ENCODE measurements at places on chromosomes 16 and 17.
A peak's percentile ranks its signal among the peaks of the same experiment; 100 is the strongest.

DNA sequence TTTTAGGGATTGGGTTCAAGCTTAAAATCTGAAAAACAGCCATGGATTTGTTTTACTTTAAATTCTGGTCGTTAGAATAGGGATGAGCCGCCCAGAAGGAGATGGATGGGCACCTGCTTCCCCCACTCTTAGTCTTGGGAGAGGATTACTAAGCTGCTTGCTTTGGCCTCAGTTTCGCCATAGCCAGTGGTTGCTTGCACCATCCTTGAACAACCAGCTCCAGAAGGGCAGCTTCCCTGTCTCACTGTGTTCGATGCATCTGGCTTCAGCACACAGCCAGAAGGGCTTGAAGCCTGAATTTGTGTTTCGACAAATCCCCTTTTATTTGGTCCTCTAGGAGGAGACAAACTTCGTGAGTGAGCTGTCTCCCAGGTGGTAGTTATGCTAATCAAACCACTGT, 7.1 kb downstream of the CYB5D2 start:
- DNase-seq = no peak

DNA sequence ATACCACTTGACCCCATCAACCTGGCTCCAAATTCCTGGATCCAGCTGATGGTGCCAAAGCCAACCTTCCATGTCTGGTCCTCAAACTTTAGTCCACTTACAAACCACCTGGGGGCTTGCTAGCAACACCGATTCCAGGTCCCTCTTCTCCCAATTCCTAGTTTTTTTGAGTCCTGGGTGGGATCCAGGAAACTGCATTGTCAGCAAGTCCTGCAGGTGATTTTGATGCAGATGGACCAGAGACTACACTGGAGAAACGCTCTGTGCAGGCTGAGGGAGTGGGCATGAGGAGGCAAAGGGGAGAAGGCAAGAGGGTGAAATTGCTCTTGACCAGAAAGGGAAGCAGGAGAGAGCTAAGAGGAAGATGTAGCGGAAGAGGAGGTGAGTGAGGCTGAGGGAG, 21.0 kb upstream of the NOS2 start:
- DNase-seq = no peak

- DNase-seq = no peak
Observed at GRCh38 chr16:69888005-69888590, 63.0 kb upstream of the CLEC18A start.

DNA sequence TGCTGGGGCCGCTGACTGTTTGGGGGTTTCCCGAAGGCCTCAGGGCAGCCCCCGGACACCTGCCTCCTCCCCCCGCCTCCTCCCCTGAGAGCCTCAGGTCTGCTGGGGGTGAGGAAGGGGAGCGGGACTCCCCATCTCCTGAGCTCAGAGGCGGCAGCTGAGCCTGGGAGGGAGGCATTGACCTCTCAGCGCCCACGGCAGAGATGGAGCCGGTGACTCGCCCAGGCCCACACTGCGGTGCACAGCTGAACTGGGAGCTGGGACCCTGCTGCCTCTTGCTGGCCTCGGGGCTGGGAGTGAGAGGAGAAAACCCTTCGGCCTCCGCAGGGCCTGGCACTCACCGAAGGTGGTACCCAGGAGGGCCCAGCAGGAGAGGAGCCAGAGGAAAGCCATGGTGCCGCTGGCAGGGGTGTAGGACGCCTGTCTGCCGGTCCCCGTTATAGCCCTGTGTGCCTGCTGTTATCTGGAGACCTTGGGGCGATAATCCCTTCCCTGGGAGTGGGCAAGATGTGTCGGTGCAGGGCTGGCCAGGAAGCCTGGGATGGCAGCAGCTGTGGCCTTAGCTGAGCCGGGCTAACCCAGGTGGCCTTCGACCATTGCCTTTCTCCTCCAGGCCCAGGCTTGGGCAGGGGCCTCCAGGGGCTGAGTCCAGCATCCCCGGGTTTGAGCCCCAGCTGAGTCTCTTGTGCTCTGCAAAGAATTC, at the start of gene CTRB2:
Gene CTRB2, minus strand, starts transcription at position 413 of the 703 bp plus-strand sequence. Its CDS starts 20 bp downstream, at position 393.
- DNase-seq = no peak

DNA sequence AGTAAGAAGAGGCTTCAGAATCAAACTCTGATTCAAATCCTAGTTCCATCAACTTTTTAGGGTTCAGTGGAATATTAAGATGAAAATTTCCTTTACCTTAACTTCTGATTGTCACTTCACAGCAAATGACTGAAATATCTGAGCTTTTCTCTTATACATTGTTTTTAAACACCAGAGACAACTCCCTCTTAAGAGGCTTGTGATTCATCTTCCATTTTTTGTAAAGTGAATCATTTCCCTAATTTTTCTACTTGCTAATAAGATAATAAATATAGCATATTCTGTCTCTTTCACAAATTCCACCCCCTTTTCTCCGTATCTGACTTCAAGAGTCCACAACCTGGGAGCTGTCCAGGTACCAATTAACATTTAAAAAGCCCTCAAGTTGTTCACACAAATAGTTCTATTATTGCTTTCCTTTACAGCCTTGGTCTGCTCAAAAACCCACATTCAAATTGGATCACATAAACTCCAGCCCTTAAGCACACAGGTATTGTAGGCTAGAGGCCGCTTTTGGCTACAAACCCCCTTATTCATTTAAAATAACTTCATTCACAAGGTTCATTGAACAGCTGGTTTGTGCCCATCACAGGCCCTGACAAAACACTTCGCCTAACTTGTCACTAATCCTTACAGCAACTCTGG, 14.1 kb upstream of the UTP6 start:
- DNase-seq = no peak

DNA sequence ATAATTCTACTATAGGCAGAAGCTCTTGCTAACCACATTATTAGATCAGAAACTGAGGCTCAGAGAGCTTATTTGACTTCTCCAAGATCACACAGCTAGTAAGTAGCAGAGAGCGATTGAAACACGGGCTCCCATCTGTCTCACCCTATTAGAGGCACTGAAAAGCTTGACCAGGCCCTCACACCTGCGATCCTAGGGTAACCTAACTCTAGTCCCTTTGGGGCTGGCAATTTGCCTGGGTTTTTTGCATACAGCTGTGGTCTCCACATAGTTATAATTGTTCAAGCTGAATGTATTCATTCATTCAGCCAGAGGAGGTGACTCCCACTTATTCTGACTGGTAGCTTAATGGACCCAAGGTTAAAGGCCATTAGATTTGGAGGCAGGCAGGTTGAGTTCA, 121.2 kb downstream of the ANKFN1 start:
- no peak for DNase-seq

DNA sequence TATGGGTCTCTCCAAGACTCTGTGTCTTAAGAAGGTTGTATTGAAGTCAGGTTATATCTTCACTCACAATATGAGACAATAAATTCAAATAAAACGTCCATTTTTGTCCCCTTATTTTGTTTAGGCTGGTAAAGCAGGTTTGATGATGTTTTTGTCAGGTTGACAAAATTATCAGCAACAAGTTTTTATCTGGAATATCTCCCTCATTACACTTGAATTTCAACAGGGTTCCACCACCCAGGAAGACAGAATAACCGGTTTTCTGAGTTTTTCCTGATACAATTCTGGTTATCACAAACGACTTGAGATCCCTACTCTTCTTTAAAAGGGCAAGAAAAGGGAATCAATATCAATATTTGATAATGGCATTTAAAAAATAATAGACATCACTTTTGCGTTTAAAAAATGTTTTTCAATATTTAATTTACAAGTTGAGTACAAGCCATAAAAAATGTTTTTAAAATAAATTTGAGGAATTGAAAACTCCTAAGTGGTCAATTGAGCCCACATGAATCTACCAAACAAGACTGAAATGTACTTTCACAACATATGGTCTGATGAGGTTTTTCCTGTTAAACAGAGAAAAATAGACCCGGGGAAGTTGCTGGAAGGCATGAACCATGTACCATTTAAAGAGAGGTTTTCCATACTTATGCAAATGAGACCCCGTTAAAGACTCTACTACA, 1.4 kb upstream of the ATP6V0A1 start:
- no peak for DNase-seq

GRCh38 chr16:31270795-31271194, 11.0 kb downstream of the ITGAM start:
- DNase-seq = no peak

- DNase-seq = no peak
Observed at GRCh38 chr16:47617732-47618131, 156.6 kb downstream of the PHKB start.

- DNase-seq = no peak
Observed at GRCh38 chr17:2916461-2916860, 120.2 kb downstream of the RAP1GAP2 start.

GRCh38 chr17:44575403-44575802, 18.1 kb downstream of the FZD2 start:
- DNase-seq = no peak

DNA sequence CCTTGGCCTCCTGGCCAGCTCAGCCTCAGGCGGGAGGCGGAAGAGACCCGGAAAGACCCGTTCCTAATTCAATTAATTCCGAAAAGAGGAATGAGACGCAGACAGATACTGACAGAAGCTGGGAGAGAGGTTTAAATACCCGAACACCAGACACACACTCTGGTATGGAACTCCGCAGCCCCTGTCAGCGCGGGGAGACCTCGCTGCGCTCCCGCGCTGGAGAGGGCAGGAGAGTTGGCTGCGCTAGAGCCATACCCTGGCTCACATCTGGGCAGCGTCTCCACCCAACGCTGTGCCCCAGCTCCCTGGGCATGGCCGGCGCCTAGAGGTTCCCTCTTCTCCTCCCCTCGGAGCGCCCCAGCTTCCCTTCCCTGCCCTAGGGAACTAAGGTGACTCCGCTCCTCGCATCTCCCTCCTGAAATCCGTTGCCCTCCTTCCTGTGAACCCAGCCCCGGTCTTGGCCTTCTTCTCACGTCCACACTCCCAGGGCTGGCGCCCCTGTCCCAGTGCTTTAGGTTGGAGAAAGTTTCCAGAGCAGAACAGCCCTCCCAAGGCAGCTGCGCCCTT, 8.0 kb downstream of the NEUROD2 start:
- no peak for DNase-seq

GRCh38 chr16:88320947-88321634, 61.7 kb upstream of the ZNF469 start:
- DNase-seq = no peak

GRCh38 chr17:35867574-35867973, 1.1 kb downstream of the HEATR9 start:
- no peak for DNase-seq

- no peak for DNase-seq
Observed at GRCh38 chr17:58007781-58008706, 998 bp upstream of the SRSF1 start.

GRCh38 chr16:79008869-79009179, 591.7 kb downstream of the MAF start:
- no peak for DNase-seq

DNA sequence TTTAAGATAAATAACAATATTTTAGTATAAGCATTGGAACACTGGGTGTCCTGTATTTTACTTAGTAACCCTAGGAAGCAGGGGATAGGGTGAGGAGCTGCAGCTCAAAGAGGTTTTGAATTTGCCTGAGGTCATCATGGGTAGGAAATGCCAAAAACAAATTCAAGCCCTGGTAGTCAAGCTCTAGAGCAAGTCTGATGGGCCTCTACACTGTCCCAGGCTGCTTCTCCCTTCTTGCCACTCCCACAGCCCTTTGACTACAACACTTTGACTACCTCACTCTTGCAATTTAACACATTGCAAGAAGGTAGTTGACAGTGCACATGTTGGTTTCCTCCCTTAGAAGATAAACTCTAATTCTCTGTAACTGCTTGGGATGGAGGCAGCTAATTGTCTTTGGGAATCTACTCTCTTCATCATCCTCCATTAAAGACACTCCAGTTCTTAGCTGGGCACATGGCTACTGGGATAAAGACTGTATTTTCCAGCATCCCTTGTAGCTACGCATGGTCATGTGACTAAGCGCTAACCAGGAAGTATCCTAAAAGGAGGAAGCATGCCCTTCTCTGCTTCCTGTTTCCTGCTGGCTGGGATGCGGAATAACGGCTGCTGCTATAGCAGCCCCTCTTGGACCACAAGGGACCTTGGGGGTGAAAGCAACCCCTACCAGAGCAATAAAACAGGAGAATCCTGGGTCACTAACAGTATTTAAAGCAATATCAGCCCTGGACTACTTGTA, 30.7 kb upstream of the SSTR2 start:
- DNase-seq = peak; percentile 49

DNA sequence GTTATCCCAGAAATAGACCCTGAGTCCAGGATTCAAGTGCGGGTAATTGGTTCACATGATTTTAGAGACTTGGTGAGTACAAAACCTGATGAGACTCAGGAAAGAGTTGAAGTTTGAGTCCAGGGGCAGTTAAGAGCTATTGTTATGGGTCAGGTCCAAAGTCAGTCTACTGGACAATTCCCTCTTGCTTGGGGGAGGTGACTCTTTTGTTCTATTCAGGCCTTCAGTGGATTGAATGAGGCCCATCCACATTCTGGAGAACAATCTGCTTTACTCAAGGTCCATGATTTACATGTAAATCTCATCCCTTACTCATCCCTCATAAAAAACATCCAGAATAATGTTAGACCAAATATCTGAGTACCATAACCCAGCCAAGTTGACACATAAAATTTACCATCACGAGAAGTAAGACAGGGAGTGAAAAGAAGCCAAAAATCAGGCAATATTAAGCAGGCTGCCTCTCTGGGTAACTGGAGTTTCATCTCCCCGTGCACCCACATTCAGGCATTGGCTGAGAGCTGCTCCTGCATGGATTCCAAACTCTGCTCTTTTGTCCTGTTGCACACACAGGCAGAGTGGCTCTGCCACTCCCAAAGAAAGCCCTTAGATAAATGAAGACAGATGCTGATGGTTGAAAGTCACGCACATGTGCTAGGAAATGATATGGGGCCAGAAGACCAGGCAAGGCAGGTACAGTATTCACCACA, 156.0 kb upstream of the SALL1 start:
- DNase-seq = no peak

GRCh38 chr16:13351601-13352217, 450.3 kb downstream of the SHISA9 start:
- no peak for DNase-seq

DNA sequence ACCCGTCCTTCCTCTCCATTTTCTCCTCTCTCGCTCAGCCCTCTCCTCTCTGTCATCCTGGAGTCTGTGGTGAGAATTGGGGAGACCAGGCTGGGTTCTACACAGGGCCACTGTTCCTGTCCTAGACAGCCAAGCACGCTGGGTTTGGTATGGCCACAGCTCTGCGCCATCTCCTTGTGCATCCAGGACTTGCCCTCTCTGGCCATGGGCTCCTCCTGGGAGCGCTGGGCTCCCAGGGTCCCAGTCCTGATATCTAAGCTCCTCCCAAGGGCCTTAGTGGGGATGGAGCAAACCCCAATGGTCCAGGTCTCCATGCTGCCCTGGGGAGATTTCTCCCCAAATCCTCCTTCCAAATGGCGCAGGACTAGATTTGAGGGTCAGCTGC, 27.2 kb upstream of the ITGA3 start:
- no peak for DNase-seq

- no peak for DNase-seq
Observed at GRCh38 chr16:77250400-77250799, 51.2 kb downstream of the SYCE1L start.

DNA sequence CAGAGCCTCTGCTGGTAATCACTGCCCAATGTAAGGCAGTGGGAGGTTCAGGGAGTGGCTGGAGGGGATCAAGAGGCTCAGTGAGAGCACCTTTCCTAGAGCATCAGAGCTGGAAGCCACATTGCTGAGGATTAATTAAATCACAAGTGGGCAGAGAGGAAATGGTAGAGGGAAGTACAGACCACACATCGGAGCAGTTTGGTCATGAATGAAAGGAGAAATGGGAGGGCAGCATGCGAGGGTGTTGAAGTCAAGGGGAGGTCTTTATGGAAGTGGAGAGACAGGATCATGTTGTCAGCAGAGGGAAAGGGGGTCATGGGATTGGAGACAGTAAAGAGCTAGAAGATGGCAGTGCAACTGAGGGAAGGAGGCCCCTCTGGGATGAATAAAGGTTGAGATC, 2.3 kb downstream of the CCL17 start:
- DNase-seq = peak; percentile 29

GRCh38 chr16:12245921-12246720, 269.6 kb downstream of the SNX29 start:
- no peak for DNase-seq

All from Kasumi-1 (cell line).